ENCODE measurements at places on chromosomes 1 and 21. TPM values are rescaled to one million over a fixed set of nuclear protein-coding genes. Genes with fewer than 3 reads are reported as not detected.

DNA sequence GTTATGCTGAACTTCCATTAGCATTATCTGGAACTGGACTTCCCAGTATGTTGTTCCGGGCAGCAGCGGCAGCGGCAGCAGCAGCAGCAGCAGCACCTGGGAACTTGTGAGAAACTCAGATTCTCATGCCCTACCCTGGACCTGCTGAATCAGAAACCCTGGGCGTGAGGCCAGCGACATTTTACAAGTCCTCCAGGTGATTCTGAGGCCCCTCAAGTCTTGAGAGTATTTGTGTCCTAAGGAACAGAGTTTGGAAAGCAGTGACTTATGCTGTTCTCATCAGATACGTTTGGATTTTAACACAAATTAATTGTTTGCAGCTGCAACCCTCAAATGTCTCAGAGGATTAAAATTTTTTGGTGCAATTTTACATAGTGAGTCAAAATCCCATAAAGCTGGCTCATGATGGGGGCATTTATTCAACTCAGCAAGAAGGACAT is 157.2 kb upstream of the KAZN start:
- no peak for DNase-seq

DNA sequence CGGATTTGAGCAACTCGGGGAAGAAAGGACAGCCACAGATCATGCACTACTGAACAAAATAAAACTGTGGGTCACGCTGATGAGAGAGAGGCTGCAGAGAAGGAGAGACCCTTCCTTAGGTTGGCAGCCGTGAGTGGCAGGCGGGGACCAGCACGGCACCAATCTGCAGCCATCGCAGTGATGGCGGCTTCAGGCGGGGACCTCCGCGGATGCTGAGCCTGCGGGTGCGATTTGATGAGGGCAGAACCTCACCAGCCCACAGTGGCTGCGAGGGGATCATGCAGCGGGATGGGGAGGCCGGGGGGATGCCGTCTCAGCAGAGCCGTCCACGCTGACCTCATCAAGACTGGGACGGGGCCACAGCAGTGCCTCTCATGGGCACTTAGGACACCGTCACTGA is 11.8 kb downstream of the ITGB2 start:
- no peak for DNase-seq

- DNase-seq: no peak
Measured at GRCh38 chr1:54273795-54274163, 73.8 kb downstream of the MRPL37 start.

GRCh38 chr1:200922406-200922805 is 27.7 kb downstream of the INAVA start:
- no peak for DNase-seq

GRCh38 chr1:235708390-235708962 is 58.9 kb upstream of the GNG4 start:
- no peak for DNase-seq

DNA sequence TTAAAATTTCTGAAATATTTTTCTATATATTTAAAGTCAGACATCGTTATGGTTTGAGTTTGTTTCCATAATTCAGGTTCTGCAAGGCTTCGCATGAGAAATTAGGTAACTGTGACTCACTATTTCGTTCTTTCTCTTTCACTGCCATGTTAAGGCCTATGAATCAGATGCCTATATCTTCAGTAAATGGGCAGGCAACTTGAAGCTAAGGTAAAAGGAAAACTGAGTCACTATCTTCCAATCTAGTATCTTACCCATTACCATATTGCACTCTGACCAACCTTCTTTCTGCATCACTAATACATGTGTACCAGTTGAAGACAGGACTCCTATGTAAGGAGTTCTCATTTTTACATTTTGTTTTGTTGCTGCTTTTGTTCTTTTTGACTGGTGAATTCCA is 37.8 kb downstream of the PYHIN1 start:
- no peak for DNase-seq

- no peak for DNase-seq
Measured at GRCh38 chr1:228488818-228489674, 1.9 kb downstream of the RNF187 start.

MEX3A gene
- not detected for total RNA-seq

STMN1 gene
- 86.0 TPM for total RNA-seq

RBP7 gene
- total RNA-seq: not detected

ATP13A2 gene
- total RNA-seq: 44.3 TPM

PLXNA2 gene
- total RNA-seq: 6.7 TPM
